ENCODE measurements at places on chromosomes 6 and 20. TPM values are rescaled to one million over a fixed set of nuclear protein-coding genes. Genes with fewer than 3 reads are reported as not detected.

Gene RHAG
- not detected for polyA plus RNA-seq

Gene LHFPL5
- polyA plus RNA-seq = not detected

Gene NMBR
- 0.07 TPM for polyA plus RNA-seq

Gene DEFB132
- not detected for polyA plus RNA-seq

Gene CST4
- polyA plus RNA-seq = not detected

Gene TTPAL
- 9.4 TPM for polyA plus RNA-seq

Gene LPA
- polyA plus RNA-seq = not detected

Gene POU5F1
- 0.11 TPM for polyA plus RNA-seq

Gene ERVFRD-1
- polyA plus RNA-seq = not detected

Gene MOCS1
- 13.4 TPM for polyA plus RNA-seq

Gene OR12D3
- not detected for polyA plus RNA-seq

Gene HTR1E
- not detected for polyA plus RNA-seq

Gene IMPG1
- not detected for polyA plus RNA-seq

Gene DNMT3B
- 1.3 TPM for polyA plus RNA-seq

DNA sequence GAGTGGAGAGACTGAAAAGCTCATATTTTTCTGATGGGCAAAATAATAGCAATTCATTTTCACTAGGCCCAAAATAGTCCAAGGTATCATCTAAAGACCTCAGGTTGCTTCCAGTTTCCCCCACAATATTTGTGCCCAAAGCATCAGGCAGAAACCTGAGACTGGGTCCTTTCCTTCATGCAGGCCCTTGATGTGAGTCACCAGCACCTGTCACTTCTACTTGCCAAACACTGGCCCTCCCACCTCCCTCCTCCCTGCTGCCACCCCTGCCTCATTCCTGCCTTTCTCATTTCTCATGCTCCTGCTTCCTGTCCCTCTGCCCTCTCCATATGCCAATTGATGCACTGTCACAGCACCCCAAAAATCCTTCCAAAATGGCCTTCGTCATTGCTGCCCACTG is 230.4 kb upstream of the CST7 start:
- no peak for DNase-seq

- DNase-seq = no peak
Observed at GRCh38 chr20:20699144-20699543, 13.3 kb downstream of the RALGAPA2 start.

GRCh38 chr6:46626228-46626909 is 26.2 kb downstream of the CYP39A1 start:
- peak; percentile 4 for DNase-seq

DNA sequence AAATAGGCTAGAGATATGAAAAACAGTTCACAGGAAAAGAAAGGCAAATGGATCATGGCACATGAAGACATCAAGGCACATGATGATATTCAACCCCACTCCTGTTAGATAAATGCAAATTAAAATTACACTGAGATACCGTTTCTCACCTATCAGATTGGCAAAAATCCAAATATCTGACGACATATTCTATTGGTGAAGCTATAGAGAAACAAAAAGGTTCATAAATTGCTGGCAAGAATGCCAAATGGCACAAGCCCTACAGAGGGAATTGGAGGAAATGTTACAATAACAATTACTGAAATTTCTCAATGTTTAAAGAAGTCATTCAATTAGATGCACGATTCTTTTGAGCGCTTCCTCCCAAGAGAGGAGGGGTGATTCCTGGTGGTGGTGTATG is 45.3 kb upstream of the DSN1 start:
- DNase-seq = no peak

- no peak for DNase-seq
Observed at GRCh38 chr6:116876107-116876506, 935 bp upstream of the RFX6 start.

DNA sequence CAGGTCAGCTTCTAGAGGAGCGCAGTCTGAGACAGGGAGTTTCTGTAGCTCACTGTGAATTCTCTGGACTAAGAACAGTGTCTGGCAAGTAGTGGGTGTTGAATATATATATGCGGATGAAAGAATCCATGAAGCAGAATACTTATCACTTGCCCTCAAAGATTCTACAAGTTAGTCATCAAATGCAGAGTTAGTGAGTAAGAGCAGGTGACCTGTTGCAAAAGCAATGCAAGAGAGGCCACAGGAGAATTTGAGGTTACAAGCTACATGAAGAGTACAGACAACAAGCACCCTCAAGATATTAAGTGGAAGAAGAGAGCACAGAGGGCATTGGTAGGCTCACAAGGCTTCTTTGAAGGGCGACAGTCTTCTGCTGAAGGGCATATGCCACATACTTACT is 103.4 kb upstream of the BTBD3 start:
- DNase-seq = no peak

DNA sequence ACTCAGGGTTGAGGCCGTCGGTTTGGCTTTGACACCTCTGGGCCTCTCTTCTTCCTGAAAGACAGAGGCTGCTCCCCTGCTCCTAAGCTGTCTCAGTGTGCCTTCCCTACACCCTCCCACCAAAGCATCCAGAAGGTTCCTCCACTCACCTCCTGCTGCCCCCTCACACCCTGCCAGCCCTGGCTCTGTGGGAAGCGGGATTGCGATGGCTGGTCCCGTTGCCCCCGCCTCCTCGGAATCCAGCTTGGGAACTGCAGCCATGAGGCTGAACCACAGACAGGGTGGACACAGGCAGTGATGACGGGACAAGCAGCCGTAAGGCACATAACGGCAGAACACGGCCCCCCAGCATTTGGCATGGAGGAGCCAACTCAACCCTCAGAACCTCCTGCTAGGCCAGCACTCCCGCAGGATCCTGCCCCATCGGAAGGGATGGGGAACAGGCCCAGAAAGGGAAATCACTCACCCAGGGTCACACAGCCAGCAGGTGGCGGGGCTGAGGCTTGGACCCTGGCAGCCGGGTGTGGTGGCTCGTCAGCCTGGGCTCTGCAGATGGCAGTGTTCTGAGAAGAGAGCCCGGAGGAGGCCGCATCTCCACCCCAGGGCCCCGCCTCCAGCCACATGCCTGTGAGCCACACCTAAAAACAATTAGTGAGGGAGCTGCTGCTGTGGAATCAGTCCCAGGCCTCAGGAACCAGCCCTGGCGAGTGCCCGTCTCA is 139.6 kb downstream of the PHACTR3 start:
- no peak for DNase-seq

DNA sequence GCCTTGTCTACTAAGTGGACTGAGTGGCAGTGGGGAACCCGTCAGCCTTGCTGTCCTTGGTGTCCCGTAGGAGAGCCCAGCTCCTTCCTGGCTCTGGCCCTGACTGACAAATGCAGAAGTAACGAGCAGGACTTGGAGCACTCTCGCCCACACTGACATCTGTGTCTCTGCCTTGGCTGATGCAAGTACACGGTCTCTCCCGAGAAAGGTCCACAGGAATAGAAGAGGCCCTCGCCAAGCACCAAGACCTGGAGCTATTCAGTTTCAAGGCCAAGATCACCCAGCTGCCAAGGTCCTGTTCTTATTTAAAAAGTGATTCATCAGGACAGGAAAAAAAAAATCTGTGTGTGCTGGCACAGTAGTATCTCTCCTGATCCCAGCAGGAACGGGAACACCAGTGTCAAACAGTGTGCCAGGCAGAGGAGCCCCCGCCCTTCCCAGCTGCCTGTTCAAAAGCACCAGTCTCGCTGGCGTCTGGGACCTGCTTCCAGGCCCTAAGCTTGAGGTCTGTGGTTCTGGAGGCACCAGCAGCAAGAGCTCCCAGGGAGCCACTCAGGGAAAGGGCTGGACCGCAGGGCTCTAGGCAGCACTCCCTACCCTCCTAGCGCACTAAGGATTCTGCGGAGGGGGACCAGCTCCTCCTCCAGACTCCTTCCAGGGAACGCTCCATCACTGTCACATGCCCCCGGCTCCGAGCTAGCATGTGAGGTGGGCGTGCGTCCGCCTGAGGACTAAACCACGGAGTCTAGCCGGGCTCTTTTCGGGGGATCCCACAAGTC is 376.9 kb downstream of the RNGTT start:
- DNase-seq = no peak

- DNase-seq = no peak
Observed at GRCh38 chr20:37901240-37901639, 1.7 kb upstream of the VSTM2L start.

GRCh38 chr6:23177806-23178205 is 608.4 kb downstream of the HDGFL1 start:
- DNase-seq = no peak

- DNase-seq = no peak
Observed at GRCh38 chr6:15477746-15478145, 185.1 kb downstream of the DTNBP1 start.

DNA sequence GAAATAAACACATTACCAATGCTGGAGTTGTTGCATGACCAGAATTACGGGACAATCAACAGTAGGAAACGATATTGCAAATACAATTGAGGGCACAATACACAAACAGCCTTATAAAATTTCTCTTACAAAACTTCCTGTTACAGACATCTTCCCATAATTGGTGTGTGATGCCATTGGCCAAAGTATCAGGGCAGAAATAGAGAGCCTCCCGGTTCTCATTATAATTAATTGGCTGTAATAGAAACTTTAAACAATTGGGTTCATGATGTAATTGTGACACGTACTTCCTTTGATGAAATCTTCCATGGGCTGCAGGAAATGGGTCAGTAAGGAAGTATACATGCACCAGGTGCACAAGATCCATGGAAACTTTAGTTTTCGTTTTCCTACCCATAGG is 40.3 kb upstream of the RALGAPA2 start:
- no peak for DNase-seq

DNA sequence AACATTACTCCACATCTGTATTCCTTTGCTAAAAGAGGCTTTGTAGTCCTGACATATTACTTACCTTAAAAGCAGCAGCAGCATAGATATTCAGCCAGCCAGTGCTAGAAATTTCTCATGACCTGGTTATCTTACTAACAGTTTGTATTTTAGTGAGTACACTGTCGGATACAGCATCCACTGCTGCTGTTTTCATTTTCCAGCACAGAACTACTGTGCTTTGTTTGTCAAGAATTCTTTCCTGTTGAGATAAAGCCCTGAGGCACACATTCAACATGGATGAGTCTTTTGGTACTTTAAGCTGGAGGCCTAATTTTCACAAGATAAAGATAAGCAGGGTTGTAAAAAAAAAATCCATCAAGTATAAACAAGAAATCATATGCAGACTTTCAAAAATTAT is 311.2 kb upstream of the OPRM1 start:
- DNase-seq = peak; percentile 25

GRCh38 chr6:129390900-129391299 is 319.1 kb downstream of the ARHGAP18 start:
- DNase-seq = no peak

DNA sequence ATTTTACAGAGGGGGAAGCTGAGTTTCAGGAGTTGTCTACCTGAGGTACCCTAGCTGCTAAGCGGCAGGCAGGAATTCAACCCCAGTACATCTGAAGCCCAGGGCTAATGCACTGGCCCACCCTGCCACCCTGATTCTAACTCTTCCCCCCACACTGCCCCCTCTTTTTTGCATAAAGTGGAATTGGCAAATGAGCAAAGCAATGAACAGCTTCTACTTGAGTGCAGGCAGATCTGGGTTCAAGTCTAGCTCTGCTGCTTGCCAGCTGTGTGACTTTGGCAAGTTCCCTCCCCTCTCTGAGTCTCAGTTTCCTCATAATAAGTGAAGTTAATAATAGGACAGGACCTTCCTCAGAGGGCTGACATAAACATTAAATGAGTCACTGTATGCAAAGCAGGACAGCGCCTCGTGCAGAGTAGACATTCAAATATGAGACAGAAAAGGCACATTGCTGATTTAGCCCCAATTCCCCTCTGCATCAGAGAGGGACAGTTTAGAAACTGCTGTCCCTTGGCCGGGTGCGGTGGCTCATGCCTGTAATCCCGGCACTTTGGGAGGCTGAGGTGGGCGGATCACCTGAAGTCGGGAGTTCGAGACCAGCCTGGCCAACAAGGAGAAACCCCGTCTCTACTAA is 4.7 kb downstream of the ADA start:
- no peak for DNase-seq

DNA sequence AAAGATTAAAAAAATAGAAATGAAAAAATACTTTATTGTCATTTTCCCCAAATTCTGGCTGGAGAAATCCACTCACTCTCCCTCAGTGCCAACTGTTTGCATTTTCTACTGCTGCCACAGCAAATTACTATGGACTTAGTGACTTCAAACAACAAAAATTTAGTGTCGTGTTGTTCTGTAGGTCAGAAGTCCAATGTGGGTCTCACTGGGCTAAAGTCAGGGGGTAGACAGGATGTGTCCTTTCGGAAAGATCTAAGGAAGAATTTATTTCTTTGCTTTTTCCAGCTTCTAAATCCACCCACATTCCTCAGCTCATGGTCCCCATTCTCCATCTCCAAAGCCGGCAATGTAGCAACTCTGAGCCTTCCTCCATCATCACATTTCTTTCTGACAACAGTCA is 453.3 kb downstream of the KIF16B start:
- no peak for DNase-seq

GRCh38 chr6:52522151-52522626 is 54.7 kb downstream of the TRAM2 start:
- no peak for DNase-seq

- peak; percentile 84 for DNase-seq
Observed at GRCh38 chr20:47334022-47334551, 22.4 kb downstream of the ZMYND8 start.

DNA sequence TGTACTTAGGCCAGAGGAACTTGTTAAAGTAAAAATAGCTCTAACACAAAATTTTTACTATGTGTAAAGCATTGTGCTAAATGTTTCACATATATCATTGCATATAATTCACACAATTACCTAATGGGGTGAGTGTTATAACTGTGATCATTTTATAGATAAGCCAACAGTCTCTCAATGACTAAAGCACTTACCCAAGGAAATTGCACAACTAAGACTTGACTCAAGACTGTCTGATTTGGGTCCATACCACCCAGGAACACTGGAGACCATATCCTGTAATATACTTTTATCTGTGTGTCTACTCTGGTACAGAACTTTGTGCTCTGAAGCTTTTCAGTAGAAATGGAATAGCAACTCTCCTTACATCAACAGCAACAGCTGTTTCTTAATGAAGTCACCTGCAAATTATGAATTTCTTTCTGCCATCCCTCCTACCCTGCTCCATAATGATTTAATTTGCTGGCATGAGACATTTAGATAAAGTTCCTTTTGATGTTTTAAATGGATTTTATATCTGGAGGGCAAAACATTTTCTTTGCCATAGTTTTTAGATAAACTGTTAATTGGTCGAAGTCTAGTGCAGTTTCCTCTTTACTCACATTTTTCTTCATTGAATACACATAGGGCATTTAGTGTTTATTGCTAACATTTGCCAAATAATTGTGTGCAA is 47.5 kb downstream of the TSPYL4 start:
- no peak for DNase-seq

All from BJ (cell line).